Dorsolateral prefrontal cortex (tissue), 122 donors: ENCODE measurements at places on chromosomes 16 and 17.

DNA sequence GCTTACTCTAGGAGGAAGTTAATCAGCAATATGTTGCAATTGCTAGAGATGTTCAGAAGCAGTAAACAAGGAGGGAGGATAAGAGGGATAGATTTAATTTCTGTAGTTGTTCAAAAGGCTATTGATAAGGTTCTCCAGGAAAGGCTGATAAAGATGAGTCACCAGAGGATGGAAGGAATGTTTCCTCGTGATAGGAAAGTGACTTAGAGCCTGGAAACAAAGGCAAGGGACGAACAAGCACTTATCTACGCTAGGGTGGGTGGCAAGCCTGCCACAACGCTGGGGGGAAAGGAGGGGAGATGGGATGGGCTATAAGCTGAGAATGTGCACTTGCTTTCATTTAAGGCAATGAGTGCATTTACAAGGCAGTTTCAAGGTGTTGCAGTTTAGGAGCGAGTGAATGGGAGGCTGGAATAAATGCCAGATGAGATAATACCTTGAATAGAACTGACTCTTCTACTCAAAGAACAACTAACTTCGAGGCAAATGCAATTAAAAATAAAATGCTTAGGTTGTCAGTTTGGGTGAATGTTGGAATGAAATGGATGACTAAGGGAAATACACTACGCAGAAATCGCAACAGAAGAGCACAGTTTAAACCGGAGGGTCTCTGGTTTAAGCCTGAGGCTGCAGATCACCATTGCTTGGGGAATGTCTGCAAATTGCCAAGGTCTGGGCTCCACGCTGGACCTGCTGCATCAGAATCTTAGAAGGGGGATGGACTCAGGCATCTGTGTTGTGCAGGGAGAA, 76.0 kb upstream of the RBBP6 start:
- no peak for DNase-seq

DNA sequence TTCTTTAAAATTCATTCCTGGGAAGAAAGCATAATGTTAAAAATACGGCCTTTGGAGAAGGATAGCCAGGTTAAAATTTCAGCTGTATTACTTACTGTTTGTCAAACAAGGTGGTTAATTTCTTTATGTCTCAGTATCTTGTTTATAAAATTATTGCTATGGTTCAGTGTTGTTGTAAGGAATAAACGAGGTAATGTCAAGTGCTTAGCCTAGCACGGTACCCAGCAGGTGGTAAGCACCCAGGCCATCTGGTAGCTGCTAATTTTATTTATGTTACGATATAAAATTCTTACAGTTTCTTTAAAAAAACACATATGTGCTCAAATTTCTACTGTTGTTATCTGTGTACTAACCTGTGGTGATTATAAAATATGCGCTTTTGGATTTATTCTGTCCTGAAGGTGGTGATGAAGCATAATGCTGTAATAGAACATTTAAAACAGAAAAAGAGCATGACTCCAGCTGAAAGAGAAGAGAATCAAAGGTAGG, 48.9 kb downstream of the C17orf58 start:
- no peak for DNase-seq

- peak; percentile 3 for DNase-seq
These were observed 228.5 kb upstream of the PMFBP1 start for GRCh38 chr16:72400257-72401083.

- peak; percentile 65 for DNase-seq
These were observed at the start of gene CRYM for GRCh38 chr16:21277927-21278706. CRYM (minus strand) TSS chr16:21278290; CDS start chr16:21278251, 39 bp downstream.

GRCh38 chr16:71476457-71477124, 12.5 kb downstream of the ZNF19 start:
- no peak for DNase-seq

GRCh38 chr17:16442141-16442540, 26.8 kb downstream of the TRPV2 start:
- no peak for DNase-seq

- DNase-seq: no peak
These were observed 20.1 kb upstream of the DLX3 start for GRCh38 chr17:50015146-50015545.

- no peak for DNase-seq
These were observed 10.3 kb downstream of the PHAF1 start for GRCh38 chr16:67120025-67120424.

DNA sequence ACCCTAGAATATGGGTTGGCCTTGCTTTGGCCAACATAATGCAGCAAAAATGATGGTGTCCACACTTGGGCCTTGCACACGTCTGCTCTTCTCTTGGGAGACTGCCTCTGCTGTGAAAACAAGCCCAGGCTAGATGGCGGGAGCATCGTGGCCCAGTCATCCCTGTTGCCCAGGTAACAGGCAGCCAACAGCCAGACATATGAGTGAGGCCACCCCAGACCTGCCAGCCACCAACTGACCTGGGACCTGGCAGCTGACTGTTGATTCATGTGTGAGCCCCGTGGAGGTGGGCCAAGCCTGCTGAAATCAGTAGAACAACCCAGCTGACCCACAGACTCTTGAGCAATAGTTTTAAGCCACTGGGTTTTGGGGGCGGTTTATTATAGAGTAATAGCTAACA, 39.4 kb upstream of the CDH3 start:
- DNase-seq: no peak

- DNase-seq: no peak
These were observed 242.7 kb downstream of the GSG1L start for GRCh38 chr16:27820646-27821345.

DNA sequence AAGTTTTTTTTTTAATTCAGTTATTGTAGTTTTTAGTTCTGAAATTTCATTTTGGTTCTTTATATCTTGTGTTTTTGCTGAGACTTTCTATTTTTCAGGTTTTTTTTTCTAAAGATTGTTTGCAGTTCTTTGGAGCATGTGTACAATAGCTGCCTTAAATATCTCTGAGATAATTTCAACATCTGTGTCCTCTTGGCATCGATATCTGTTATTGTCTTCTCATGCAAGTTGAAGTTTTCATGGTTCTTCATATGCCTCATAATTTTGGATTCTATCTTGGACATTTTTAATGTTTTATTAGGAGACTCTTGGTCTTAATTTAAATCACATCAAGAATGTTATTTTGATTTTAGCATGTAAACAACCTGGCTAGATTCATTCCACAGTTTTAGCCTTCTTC, 22.8 kb downstream of the COX11 start:
- no peak for DNase-seq

- DNase-seq: peak; percentile 12
These were observed 384.9 kb downstream of the GRIN2A start for GRCh38 chr16:9797306-9797705.

GRCh38 chr16:56257239-56257638, 66.0 kb downstream of the GNAO1 start:
- no peak for DNase-seq

DNA sequence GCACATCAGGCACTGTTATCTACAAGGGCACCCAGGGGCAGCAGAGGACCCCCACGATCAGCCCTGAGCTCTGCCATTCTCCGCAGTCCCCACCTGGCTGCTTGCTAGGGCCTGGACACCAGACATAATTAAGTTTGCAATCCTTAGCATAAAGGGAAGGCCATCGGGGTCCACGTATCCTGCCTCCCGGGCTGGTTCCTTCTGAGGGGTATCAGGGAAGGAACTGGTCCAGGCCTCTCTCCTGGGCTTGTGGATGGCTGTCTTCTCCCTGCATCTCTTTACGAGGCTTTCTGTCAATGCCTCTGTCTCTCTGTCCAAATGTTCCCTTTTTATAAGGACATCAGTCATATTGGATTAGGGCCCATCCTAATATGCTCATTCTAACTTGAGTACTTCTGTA, 77.8 kb downstream of the CYLD start:
- DNase-seq: no peak

- DNase-seq: no peak
These were observed 22.2 kb downstream of the WIPF2 start for GRCh38 chr17:40241252-40241834.

- DNase-seq: no peak
These were observed 323 bp downstream of the ST3GAL2 start for GRCh38 chr16:70438585-70438968.

DNA sequence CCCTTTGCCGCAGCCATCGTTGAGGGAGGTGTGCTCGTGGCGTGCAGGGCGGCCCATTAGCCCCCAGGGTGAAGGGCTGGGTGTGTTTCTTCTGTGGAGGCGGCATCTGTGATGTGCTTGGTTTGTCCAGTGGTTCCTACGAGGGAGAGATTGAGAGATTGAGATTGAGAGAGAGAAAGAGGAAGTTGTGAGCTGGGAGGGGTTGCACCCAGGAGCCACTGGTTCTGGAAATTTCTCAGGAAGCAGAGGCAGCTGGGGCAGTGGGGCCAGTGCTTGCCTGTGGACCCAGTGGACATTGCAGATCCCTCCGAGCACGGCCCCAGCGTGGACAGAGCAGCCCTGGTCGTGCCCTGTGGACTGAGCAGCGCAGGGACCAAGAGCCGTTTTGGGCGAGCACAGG, 72.0 kb upstream of the ZNF750 start:
- DNase-seq: no peak

GRCh38 chr16:82544378-82545160, 82.2 kb upstream of the CDH13 start:
- DNase-seq: no peak

GRCh38 chr17:50359998-50360461, 13.0 kb downstream of the MRPL27 start:
- DNase-seq: no peak

DNA sequence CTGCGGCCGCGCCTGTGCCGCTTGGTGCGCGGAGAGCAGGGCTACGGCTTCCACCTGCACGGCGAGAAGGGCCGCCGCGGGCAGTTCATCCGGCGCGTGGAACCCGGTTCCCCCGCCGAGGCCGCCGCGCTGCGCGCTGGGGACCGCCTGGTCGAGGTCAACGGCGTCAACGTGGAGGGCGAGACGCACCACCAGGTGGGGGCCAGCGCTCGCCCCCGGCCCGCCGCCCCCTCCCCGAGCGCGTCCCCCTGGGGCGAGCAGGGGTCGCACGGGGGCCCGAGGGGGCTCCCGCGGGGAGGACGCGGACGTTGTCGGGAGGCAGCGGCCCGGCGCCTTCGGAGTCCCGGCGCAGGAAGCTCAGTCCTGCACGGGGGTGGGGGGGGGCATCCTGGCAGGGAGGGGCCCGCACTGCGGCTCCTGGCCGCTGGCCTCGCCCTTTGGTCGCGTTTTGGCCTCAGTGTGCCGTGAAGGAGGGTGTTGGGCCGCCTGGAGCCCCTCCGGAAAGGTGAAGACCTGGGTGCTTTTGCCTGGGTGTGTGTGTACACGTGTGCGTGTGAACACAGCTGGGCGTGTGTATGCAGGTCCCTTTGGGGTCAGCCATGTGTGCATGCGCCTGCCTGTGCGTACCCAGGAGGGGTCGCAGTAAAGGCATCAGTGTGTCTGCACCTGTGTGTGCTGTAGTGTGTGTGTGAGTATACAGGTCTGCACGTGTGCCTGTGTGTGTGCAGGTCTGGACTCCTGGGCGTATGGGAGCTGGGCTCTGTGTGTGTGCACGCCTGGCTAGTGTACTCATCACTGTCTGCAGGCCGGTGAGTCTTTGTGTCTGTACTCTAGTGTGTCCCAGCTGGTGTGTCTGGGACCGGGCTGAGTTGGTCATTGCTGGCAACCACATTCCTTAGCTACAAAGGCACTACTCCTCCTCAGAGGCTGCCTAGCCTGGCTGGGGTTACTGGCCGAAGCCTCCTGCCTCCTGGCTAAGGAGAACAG, 615 bp downstream of the NHERF2 start:
- DNase-seq: peak; percentile 42

GRCh38 chr17:73338050-73338521, 26.3 kb upstream of the CDC42EP4 start:
- no peak for DNase-seq

DNA sequence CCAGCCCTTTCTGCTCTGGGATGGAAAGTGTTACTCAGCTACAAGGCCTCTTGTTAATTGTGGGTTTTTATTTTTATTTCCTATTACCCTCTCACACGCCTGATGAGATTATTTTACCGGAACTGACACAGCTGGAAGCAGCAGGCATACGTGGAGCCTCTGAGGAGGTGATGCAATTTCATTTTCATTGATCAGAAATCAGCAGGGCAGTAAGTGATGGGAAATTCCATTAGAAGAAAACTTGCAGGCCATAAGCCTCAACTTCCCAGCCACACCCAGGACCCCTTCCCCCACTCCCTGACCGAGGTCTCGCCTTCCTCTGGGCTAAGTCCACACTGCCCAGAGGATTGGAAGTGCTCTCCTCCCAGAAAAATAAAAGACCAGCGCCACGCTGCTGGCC, 69.7 kb downstream of the ZFHX3 start:
- no peak for DNase-seq

- DNase-seq: no peak
These were observed 8.8 kb upstream of the MT3 start for GRCh38 chr16:56580391-56581048.

DNA sequence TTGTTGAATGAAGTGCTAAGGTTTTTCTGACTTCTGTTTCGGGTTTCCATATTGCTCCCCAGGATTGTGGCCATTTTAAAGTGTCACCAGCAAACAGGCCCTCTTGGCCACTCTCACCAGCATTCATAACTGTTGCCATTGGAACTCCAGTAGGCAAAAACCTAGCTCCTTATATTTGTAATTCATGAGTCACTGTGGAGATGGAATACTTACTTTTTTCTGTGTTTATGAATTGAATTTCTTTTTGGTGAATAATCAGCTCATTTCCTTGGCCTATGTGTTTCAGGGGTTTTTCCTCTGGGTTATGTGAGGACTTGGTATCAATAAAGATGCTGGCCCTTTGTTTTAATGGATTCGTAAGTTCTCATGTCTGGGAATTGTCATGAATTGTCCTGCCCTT, 255.1 kb downstream of the SNX29 start:
- no peak for DNase-seq

GRCh38 chr17:70278844-70279462, 109.6 kb downstream of the KCNJ2 start:
- no peak for DNase-seq

- no peak for DNase-seq
These were observed 363.2 kb downstream of the SNX29 start for GRCh38 chr16:12339686-12340085.

DNA sequence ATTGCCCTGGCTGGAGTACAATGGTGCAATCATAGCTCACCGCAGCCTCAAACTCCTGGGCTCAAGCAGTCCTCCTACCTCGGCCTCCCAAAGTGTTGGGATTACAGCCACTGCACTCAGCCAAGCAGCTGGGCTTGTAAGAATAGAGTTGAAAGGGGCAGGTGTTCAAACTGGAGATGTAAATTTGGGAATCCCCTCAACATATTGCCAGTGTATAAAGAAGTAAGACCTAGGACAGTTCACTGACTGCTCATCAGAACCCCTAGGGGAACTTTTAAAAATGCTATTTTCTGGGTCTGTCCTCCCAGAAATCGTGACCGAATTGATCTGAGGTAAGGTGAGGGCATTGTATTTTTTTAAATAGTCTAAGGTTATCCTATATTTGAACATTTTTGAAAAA, 8.9 kb upstream of the DNAJA2 start:
- DNase-seq: no peak

- no peak for DNase-seq
These were observed 89.4 kb downstream of the KIF2B start for GRCh38 chr17:53912117-53912516.

DNA sequence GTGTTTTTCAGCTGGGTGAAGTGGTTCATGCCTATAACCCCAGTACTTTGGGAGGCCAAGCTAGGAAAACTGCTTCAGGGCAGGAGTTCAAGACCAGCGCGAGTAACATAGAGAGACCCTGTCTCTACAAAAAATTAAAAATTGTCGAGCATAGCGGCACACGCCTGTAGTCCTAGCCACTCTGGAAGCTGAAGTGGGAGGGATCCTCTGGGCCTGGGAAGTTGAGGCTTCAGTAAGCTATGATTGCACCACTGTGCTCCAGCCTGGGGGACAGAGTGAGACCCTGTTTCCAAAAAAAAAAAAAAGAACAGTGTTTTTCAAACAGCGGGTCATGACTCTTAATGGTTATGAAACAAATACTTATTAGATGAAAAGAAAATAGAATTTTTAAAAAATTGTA, 2.3 kb upstream of the CYTH1 start:
- no peak for DNase-seq

- no peak for DNase-seq
These were observed 911.6 kb upstream of the EEF2KMT start for GRCh38 chr16:6009151-6009550.
